ENCODE measurements at places on chromosomes 2 and 18. TPM values are rescaled to one million over a fixed set of nuclear protein-coding genes. Genes with fewer than 3 reads are reported as not detected.

The AKAIN1 gene
- not detected for polyA plus RNA-seq

The PSMD14 gene
- polyA plus RNA-seq: 41.1 TPM

The RAX gene
- not detected for polyA plus RNA-seq

The OTOS gene
- not detected for polyA plus RNA-seq

The SLC11A1 gene
- 1.3 TPM for polyA plus RNA-seq

The TMEM198 gene
- 0.28 TPM for polyA plus RNA-seq

The TMEM200C gene
- not detected for polyA plus RNA-seq

The COL6A3 gene
- polyA plus RNA-seq: not detected

The ECEL1 gene
- polyA plus RNA-seq: not detected

The FHOD3 gene
- not detected for polyA plus RNA-seq

The CTAGE1 gene
- not detected for polyA plus RNA-seq

The GMCL1 gene
- 25.7 TPM for polyA plus RNA-seq

The ZNF512 gene
- 27.6 TPM for polyA plus RNA-seq

The IL36G gene
- not detected for polyA plus RNA-seq

The RTP5 gene
- polyA plus RNA-seq: not detected

The FER1L5 gene
- polyA plus RNA-seq: not detected

The MEIS1 gene
- 0.33 TPM for polyA plus RNA-seq

The GAREM2 gene
- 0.19 TPM for polyA plus RNA-seq

The IL36B gene
- not detected for polyA plus RNA-seq

The ELOA2 gene
- polyA plus RNA-seq: not detected

The COL5A2 gene
- not detected for polyA plus RNA-seq

The MLPH gene
- not detected for polyA plus RNA-seq

The GLS gene
- 40.3 TPM for polyA plus RNA-seq

The SPDYA gene
- polyA plus RNA-seq: 0.30 TPM

The TTC27 gene
- 16.0 TPM for polyA plus RNA-seq

The PDE11A gene
- not detected for polyA plus RNA-seq

The NEUROD1 gene
- not detected for polyA plus RNA-seq

The CRACDL gene
- polyA plus RNA-seq: not detected

The NLRC4 gene
- polyA plus RNA-seq: 1.6 TPM

The CRYBA2 gene
- not detected for polyA plus RNA-seq

The CCDC148 gene
- not detected for polyA plus RNA-seq

The LDAH gene
- polyA plus RNA-seq: 15.4 TPM

The KCNIP3 gene
- polyA plus RNA-seq: not detected

The RUFY4 gene
- 0.25 TPM for polyA plus RNA-seq

The DOK6 gene
- polyA plus RNA-seq: not detected
